Foreskin keratinocyte (primary cell): ENCODE measurements at places on chromosomes 6 and 20. TPM values are rescaled to one million over a fixed set of nuclear protein-coding genes. Genes with fewer than 3 reads are reported as not detected.

Gene FAM83D
- total RNA-seq: 38.1 and 51.8 TPM in 2 replicates

Gene RHAG
- total RNA-seq: not detected in 2 replicates

Gene GCNT2
- total RNA-seq: 2.3 and 3.0 TPM in 2 replicates

Gene SMPDL3A
- 4.7 and 6.9 TPM in 2 replicates for total RNA-seq

Gene SLC35B3
- total RNA-seq: 15.4 and 16.7 TPM in 2 replicates

Gene WFDC13
- total RNA-seq: not detected in 2 replicates
